Smooth muscle cell of bladder (primary cell): ENCODE measurements at places on chromosomes 5 and 9. TPM values are rescaled to one million over a fixed set of nuclear protein-coding genes. Genes with fewer than 3 reads are reported as not detected.

Gene WNT8A
- not detected in 2 replicates for total RNA-seq

Gene REEP2
- 16.2 and 17.5 TPM in 2 replicates for total RNA-seq

Gene C5orf34
- total RNA-seq, result 1.4 TPM in 2 replicates

Gene PCDHB12
- total RNA-seq, result 0.09 and 0.43 TPM in 2 replicates

Gene ANKRD31
- 0.09 and 0.14 TPM in 2 replicates for total RNA-seq

Gene PRSS3
- total RNA-seq, result 14.6 and 28.4 TPM in 2 replicates

Gene LCN15
- not detected in 2 replicates for total RNA-seq

Gene ERAP2
- 35.6 and 36.4 TPM in 2 replicates for total RNA-seq

Gene CLTA
- total RNA-seq, result 281 and 295 TPM in 2 replicates

Gene GPR21
- total RNA-seq, result 0.83 and 1.1 TPM in 2 replicates

Gene SLC31A2
- 9.4 and 10.0 TPM in 2 replicates for total RNA-seq

Gene PCDHA4
- total RNA-seq, result 0.14 and 0.37 TPM in 2 replicates

Gene SPACA9
- 3.1 and 3.3 TPM in 2 replicates for total RNA-seq

Gene PCDHA1
- under 0.01 TPM in 2 replicates for total RNA-seq

Gene CTSV
- total RNA-seq, result 0.28 and 0.37 TPM in 2 replicates

Gene RASGEF1C
- total RNA-seq, result not detected in 2 replicates

Gene SLC36A3
- not detected in 2 replicates for total RNA-seq

Gene FBP1
- total RNA-seq, result not detected in 2 replicates

Gene PITX1
- total RNA-seq, result 88.2 and 208 TPM in 2 replicates

Gene SLC6A19
- not detected in 2 replicates for total RNA-seq

Gene SKIC3
- 131 and 145 TPM in 2 replicates for total RNA-seq

Gene PAXX
- total RNA-seq, result 6.6 and 7.5 TPM in 2 replicates

Gene C5orf15
- total RNA-seq, result 41.4 and 46.8 TPM in 2 replicates

Gene MOB3B
- total RNA-seq, result 0.14 and 0.18 TPM in 2 replicates

Gene MLANA
- total RNA-seq, result not detected in 2 replicates

Gene FREM1
- total RNA-seq, result under 0.01 and 0.09 TPM in 2 replicates

Gene NUTM2F
- not detected in 2 replicates for total RNA-seq

Gene NUTM2G
- total RNA-seq, result not detected in 2 replicates

Gene RGMB
- 17.9 and 30.3 TPM in 2 replicates for total RNA-seq

Gene PFN3
- not detected in 2 replicates for total RNA-seq

Gene ELOVL7
- under 0.01 and 0.09 TPM in 2 replicates for total RNA-seq

Gene SPINK1
- not detected in 2 replicates for total RNA-seq

Gene MZB1
- total RNA-seq, result 0.14 and 0.18 TPM in 2 replicates

Gene LSM11
- 1.7 and 4.5 TPM in 2 replicates for total RNA-seq

Gene SIT1
- total RNA-seq, result not detected in 2 replicates

Gene ADRB2
- total RNA-seq, result under 0.01 and 0.09 TPM in 2 replicates
